ENCODE measurements at places on chromosomes 6 and 20. TPM values are rescaled to one million over a fixed set of nuclear protein-coding genes. Genes with fewer than 3 reads are reported as not detected.

DNA sequence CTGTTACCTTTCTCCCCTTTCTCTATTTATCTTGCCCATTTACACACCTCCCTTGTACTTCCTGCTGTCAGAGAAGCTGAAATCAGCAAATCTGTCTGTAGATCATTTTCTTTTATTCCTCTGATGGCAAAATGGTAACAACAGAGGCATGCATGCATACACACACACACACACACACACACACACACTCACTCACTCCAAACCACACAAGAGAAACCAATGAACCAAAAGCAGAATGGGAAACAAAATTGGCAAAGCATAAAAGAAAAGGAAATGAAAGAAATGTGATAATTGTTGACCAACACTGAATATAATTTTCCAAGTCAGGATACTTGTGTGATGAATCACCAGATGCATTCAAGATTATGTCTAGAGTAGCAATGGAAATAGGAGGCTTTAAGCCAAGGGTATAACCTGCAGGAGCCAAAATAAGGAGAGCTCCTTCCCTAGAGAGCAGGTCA lies 172.4 kb downstream of the PLCB4 start:
- no peak for DNase-seq

GRCh38 chr6:26175033-26175427 lies 87.8 kb downstream of the HFE start:
- DNase-seq, result no peak

The PAK5 gene
- polyA plus RNA-seq, result 0.39 TPM

DNA sequence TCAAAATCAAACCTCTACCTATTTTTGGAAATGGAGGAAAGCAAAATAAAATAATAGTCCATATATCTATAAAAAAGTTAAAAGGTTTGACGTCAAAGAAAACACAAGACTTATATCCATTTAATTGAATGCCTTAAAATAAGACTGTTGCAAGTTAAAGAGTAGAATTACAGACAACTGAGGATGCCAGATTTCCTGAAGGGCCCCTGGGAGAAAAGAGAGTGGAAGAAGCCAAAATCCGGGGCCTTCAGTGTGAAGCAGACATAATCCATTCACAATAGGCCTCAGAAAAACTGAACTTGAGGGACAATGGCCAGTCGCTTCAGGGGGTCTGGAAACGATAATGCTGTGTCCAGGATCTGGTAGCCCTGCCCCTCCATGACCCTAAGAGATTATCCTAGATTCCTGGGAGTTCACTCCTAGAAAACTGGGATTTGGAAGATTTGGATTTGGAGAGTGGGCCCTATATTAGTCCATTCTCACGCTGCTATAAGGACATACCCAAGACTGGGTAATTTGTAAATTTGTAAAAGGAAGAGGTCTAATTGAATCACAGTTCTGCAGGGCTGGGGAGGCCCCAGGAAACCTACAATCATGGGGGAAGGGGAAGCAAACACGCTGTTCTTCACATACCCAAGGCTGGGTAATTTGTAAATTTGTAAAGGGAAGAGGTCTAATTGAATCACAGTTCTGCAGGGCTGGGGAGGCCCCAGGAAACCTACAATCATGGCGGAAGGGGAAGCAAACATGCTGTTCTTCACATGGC lies 94.0 kb upstream of the SLC2A12 start:
- no peak for DNase-seq

- no peak for DNase-seq
Measured at GRCh38 chr6:79334674-79335073, 100.2 kb upstream of the HMGN3 start.

GRCh38 chr6:32785781-32786533 lies 22.6 kb upstream of the HLA-DQB2 start:
- DNase-seq, result peak; percentile 47

DNA sequence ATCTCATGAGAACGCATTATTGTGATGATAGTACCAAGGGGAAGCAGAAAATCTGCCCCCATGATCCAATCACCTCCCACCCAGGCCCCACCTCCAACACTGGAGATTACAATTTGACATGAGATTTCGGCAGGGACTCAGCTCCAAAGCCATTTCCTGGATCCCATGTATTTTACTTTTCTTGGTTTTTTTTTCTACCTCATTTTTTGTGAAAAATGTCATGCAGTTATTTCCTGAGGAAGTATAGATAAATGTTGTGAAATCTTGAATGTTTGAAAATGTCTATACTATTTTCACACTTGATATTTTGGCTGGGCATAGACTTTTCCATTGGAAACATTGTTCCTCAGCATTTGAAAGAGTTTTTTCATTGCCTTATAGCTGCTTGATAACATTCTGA lies 9.1 kb upstream of the BRPF3 start:
- no peak for DNase-seq

The BANF2 gene
- not detected for polyA plus RNA-seq

DNA sequence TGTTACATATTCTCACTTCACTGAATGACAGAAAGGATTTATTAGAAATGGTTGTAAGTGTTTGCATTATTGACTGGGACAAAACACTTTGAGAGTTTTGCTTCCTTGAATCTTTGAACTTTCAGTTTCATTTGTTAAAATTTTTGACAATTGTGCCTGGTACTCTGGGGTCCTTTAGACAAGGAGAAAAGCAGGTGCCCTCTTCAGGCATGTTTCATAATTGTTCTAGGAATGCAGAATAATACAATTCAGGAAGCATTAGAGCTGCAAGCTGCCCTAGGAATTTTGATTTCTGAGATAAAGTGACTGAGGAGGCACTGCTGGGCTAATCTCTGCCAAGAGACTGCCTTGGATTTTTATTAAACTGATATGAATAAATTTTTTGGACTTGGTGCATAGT lies 49.7 kb downstream of the TOP1 start:
- no peak for DNase-seq

The PLCB4 gene
- polyA plus RNA-seq, result 13.5 TPM

The RNF144B gene
- 19.5 TPM for polyA plus RNA-seq

GRCh38 chr6:56242346-56242745 lies 5.0 kb downstream of the COL21A1 start:
- no peak for DNase-seq

The ZC2HC1B gene
- not detected for polyA plus RNA-seq

GRCh38 chr6:39898625-39899024 lies 35.6 kb downstream of the MOCS1 start:
- no peak for DNase-seq

- no peak for DNase-seq
Measured at GRCh38 chr6:112821476-112821875, 474.3 kb downstream of the RFPL4B start.

The BPIFA1 gene
- polyA plus RNA-seq, result not detected

- no peak for DNase-seq
Measured at GRCh38 chr6:35498422-35499067, 1.7 kb upstream of the TEAD3 start.

DNA sequence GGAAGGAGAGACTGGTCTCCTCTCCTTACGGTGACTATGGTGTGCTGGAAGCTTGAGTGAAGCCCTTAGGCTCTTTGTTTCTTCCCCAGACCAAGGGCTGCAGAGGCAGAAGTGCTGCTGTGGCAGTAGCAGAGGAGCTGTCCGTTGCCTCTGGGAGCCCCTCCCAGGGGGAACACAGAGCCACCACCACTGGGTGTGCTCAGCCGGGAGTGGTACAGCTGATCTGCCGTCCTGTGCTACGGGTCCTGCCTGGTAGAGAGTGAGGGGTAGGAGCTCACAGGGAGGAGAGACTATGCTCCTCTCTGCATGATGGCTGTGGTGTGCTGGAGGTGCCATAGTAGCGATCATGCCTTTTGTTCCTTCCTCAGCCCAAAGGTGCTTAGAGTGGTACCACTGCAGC lies 318.7 kb downstream of the DOK5 start:
- no peak for DNase-seq

The RGL2 gene
- 93.2 TPM for polyA plus RNA-seq

The MTFR2 gene
- 2.8 TPM for polyA plus RNA-seq

- DNase-seq, result no peak
Measured at GRCh38 chr6:157079771-157080170, 243.5 kb downstream of the TMEM242 start.

- no peak for DNase-seq
Measured at GRCh38 chr20:34768096-34768495, 57.4 kb downstream of the NCOA6 start.

GRCh38 chr20:9081423-9081966 lies 12.6 kb downstream of the PLCB4 start:
- no peak for DNase-seq

The YTHDF1 gene
- 44.9 TPM for polyA plus RNA-seq

GRCh38 chr6:105258816-105259215 lies 79.0 kb upstream of the POPDC3 start:
- no peak for DNase-seq

The NDUFAF5 gene
- polyA plus RNA-seq, result 31.8 TPM

- no peak for DNase-seq
Measured at GRCh38 chr20:20466341-20466879, 98.5 kb downstream of the INSM1 start.

The HSPA12B gene
- polyA plus RNA-seq, result 19.7 TPM

The BAK1 gene
- polyA plus RNA-seq, result 22.4 TPM

GRCh38 chr20:9400171-9401025 lies 114.0 kb upstream of the LAMP5 start:
- no peak for DNase-seq
